ENCODE measurements at places on chromosomes 5 and 9. TPM values are rescaled to one million over a fixed set of nuclear protein-coding genes. Genes with fewer than 3 reads are reported as not detected.
A peak's percentile ranks its signal among the peaks of the same experiment; 100 is the strongest.

DNA sequence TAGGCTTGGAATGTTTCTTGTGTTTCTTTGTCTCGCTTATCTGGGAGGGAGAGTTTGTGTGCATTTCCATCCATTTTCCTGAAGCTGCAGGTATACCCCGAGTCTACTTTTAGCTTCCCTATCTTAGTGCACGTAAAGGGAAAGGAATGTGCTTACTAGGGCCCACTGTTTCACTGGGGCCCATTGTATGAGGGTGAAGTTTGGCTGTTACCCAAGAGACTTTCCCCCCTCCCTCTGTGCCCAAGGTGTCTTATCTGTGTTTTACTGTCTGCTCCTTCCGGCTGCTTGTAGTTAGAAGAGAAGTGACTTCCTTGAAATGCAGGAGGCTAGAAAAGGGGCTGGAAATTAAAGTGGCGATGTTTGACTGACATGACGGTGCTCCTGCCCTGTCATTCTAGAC, 12.1 kb upstream of the BTNL3 start:
- no peaks in the 10 kb centered on the region for H3K36me3 ChIP-seq
- no peak for DNase-seq
- no peak overlapping the region for H3K4me3 ChIP-seq
- H3K27me3 ChIP-seq: no peaks in the 10 kb centered on the region
- H3K27ac ChIP-seq: no peak overlapping the region

- no peak overlapping the region for H3K4me3 ChIP-seq
- peak overlapping the region; percentile 77 for H3K27ac ChIP-seq
- peaks cover 16% of the 10 kb centered on the region for H3K4me1 ChIP-seq
- H3K36me3 ChIP-seq: no peaks in the 10 kb centered on the region
Measured at GRCh38 chr9:124272979-124273378, 15.2 kb downstream of the NEK6 start.

DNA sequence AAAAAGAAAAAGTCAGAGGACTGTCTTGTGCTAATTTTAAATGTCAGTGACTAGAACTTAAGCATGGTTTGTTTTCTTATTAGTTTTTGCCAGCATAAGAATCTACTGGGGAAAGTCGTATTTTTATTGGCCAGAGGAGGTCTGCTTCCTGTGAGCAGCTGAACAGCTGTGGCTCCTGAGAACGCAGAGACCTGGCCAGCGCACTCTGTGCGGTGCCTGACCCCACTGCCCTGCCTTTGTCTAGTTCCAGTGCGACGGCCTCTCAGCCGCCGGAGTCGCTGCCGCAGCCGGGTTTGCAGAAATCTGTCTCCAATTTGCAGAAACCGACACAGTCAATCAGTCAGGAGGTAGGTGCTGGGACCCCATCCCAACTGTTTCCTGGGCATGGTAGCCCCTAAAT, 42.5 kb downstream of the PRRC2B start:
- H3K27me3 ChIP-seq: no peaks in the 10 kb centered on the region
- peak overlapping the region; percentile 60 for H3K27ac ChIP-seq
- DNase-seq: no peak
- H3K4me3 ChIP-seq: peak overlapping the region; percentile 14
- peaks cover 81% of the 10 kb centered on the region for H3K36me3 ChIP-seq
- H3K4me1 ChIP-seq: peaks cover 14% of the 10 kb centered on the region

GRCh38 chr5:116640236-116640635, 65.6 kb upstream of the SEMA6A start:
- no peak overlapping the region for H3K4me3 ChIP-seq
- H3K36me3 ChIP-seq: no peaks in the 10 kb centered on the region
- no peak for DNase-seq

DNA sequence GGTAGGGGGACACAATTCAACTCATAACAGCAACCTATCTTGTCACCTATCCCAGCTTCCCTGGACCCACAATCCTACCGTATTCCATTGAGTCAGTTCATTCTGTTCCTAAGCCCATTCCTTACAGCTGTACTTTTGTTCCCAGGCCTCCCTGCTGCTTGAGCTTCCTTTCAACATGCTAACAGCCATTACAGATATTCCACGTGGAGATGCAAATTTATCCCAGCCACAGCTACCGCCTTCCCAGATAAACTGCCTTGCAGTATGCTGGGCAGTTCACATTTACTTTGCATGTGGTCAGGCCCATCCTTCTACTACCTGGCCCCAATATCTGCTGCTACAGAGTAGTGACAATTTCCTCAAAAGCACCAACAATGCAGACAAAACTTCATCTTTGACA, 23.0 kb downstream of the RIGI start:
- H3K27ac ChIP-seq: no peak overlapping the region
- DNase-seq: no peak
- no peaks in the 10 kb centered on the region for H3K4me1 ChIP-seq

DNA sequence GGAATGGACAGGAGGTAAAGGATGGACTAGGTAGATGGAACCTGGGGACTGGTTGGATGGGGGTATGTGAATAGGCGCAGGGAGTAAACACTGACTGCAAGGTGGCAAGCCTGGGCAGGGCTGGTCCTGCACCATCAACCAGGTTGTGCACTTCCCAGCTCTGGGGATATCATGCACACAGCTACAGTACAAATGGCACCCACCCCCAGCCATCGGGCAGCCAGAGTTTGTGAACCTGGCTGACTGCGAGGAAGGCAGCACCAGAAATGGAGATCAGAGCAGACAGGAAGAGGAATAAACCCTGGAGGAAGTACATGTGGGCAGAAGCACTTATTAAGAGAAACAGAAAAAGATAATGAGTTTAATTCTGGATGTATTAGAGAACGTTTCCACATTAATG, 229.1 kb downstream of the ESM1 start:
- DNase-seq: no peak
- no peaks in the 10 kb centered on the region for H3K27me3 ChIP-seq
- H3K4me3 ChIP-seq: no peak overlapping the region

DNA sequence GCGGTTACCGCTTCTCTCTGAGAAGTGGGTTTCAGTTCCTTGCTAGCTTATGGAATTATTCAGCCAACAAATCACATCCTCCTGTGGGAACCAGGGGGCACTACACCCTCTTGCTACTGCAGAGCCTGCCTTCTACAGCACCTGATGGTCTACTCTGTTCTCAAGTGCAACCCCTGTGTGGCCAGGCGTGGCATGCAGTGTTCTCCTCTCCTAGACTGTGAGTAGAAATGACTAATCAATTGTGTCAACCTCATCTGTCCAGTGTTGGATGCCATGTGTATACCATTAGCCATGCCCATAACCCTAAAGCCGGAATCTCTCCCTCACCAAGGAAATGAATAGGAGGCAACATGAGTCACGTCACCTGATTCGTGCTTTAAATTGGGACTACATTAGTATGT, 117.2 kb upstream of the LIFR start:
- H3K27ac ChIP-seq: no peak overlapping the region
- no peaks in the 10 kb centered on the region for H3K36me3 ChIP-seq
- no peaks in the 10 kb centered on the region for H3K27me3 ChIP-seq
- H3K4me3 ChIP-seq: no peak overlapping the region

DNA sequence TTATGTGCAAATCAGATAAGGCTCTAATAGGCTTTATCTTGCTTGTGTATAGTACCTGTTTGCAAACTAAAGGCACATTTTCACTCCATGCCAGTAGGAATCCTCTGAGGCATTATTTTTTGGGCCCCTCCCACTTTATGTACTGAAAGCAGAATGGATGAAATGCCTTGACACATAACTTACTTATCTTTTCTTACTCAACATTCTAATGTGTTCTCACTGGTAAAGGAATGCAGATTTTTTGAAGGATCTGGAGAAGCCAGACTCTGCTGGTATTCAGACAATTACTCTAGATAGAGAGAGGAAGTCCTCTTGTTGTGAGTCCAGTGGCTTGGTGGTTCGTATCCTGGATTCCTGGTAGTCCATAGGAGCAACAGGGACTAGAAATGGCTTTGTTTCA, 336.7 kb downstream of the CCDC171 start:
- H3K27ac ChIP-seq: no peak overlapping the region
- no peaks in the 10 kb centered on the region for H3K4me1 ChIP-seq
- H3K27me3 ChIP-seq: no peaks in the 10 kb centered on the region
- H3K4me3 ChIP-seq: no peak overlapping the region

DNA sequence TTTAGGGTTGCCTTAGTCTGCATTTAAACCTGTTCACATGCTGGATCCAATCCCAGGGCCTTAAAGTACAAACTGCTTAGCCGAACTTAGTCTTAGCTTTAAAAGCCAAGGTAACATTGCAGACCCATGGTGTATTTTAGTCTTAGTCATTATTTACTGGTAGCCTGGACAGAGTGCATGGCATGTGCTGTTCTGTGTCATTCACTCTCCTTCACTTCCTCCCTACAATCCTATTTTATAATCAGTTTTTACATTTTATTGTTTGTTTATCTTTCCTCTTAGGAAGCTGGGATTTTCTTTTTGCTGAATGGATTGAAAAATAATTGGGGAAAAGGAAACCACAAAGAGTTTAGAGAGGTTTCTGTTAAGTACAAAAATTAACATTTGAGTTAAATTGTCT, 29.4 kb upstream of the TAL2 start:
- H3K4me3 ChIP-seq: no peak overlapping the region
- H3K4me1 ChIP-seq: no peaks in the 10 kb centered on the region
- peaks cover 19% of the 10 kb centered on the region for H3K36me3 ChIP-seq
- no peak overlapping the region for H3K27ac ChIP-seq
- DNase-seq: no peak

- peaks cover 28% of the 10 kb centered on the region for H3K4me1 ChIP-seq
- peak overlapping the region; percentile 90 for H3K4me3 ChIP-seq
- peak overlapping the region; percentile 76 for H3K27ac ChIP-seq
- no peaks in the 10 kb centered on the region for H3K27me3 ChIP-seq
- H3K36me3 ChIP-seq: no peaks in the 10 kb centered on the region
Measured at GRCh38 chr9:121266906-121267650, 884 bp upstream of the GSN start.

- H3K27me3 ChIP-seq: no peaks in the 10 kb centered on the region
- no peak overlapping the region for H3K4me3 ChIP-seq
- no peaks in the 10 kb centered on the region for H3K4me1 ChIP-seq
- H3K27ac ChIP-seq: peak overlapping the region; percentile 27
- no peak for DNase-seq
Measured at GRCh38 chr5:77066823-77067442, 20.2 kb downstream of the ZBED3 start.

- peaks cover 42% of the 10 kb centered on the region for H3K36me3 ChIP-seq
- DNase-seq: no peak
- no peak overlapping the region for H3K27ac ChIP-seq
- H3K4me1 ChIP-seq: no peaks in the 10 kb centered on the region
- H3K27me3 ChIP-seq: no peaks in the 10 kb centered on the region
Measured at GRCh38 chr5:148416416-148416815, 32.7 kb downstream of the FBXO38 start.

- no peaks in the 10 kb centered on the region for H3K4me1 ChIP-seq
- no peak overlapping the region for H3K4me3 ChIP-seq
- H3K27me3 ChIP-seq: no peaks in the 10 kb centered on the region
Measured at GRCh38 chr5:133757396-133757945, 145.1 kb upstream of the FSTL4 start.

- DNase-seq: no peak
- H3K36me3 ChIP-seq: no peaks in the 10 kb centered on the region
- no peak overlapping the region for H3K4me3 ChIP-seq
- H3K27me3 ChIP-seq: no peaks in the 10 kb centered on the region
Measured at GRCh38 chr5:147935032-147935431, 28.7 kb upstream of the C5orf46 start.

- no peak overlapping the region for H3K27ac ChIP-seq
- no peak for DNase-seq
- no peaks in the 10 kb centered on the region for H3K4me1 ChIP-seq
- peaks cover 93% of the 10 kb centered on the region for H3K36me3 ChIP-seq
Measured at GRCh38 chr5:231661-232060, 13.5 kb downstream of the SDHA start.

- no peak for DNase-seq
- H3K27me3 ChIP-seq: no peaks in the 10 kb centered on the region
- peaks cover 24% of the 10 kb centered on the region for H3K4me1 ChIP-seq
Measured at GRCh38 chr5:107544476-107544875, 126.3 kb downstream of the EFNA5 start.

- no peak overlapping the region for H3K4me3 ChIP-seq
- H3K27ac ChIP-seq: no peak overlapping the region
- no peaks in the 10 kb centered on the region for H3K36me3 ChIP-seq
- no peak for DNase-seq
- no peaks in the 10 kb centered on the region for H3K27me3 ChIP-seq
- H3K4me1 ChIP-seq: peaks cover 10% of the 10 kb centered on the region
Measured at GRCh38 chr9:136578626-136578914, 32.7 kb upstream of the NOTCH1 start.

GRCh38 chr5:79243224-79243623, 7.3 kb downstream of the JMY start:
- DNase-seq: no peak
- no peak overlapping the region for H3K27ac ChIP-seq
- H3K4me1 ChIP-seq: peaks cover 5% of the 10 kb centered on the region
- H3K27me3 ChIP-seq: no peaks in the 10 kb centered on the region

DNA sequence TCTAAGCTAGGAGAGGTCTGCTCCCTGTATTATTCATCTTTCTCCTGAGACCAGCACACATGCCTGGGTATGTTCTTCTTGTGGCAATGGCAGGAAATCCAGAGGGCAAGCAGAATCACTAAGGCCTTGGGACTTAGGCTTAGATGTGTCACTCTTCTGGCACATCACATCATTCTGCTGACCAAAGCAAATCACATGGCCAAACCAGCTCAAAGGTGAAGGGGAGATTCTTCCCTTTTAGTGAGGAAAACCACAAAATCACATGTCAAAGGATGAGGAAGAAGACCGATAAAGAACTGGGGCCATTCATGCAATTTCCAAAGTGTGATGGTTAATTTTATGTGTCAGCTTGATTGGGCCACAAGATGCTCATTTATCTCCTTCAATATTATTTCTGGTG, 5.7 kb upstream of the AGGF1 start:
- H3K4me1 ChIP-seq: no peaks in the 10 kb centered on the region
- H3K4me3 ChIP-seq: no peak overlapping the region
- H3K27me3 ChIP-seq: no peaks in the 10 kb centered on the region
- DNase-seq: no peak
- no peaks in the 10 kb centered on the region for H3K36me3 ChIP-seq

- H3K27ac ChIP-seq: no peak overlapping the region
- no peaks in the 10 kb centered on the region for H3K4me1 ChIP-seq
- H3K4me3 ChIP-seq: no peak overlapping the region
- no peaks in the 10 kb centered on the region for H3K36me3 ChIP-seq
Measured at GRCh38 chr9:136587944-136588662, 42.3 kb upstream of the NOTCH1 start.

GRCh38 chr9:86944796-86945727, 2.2 kb downstream of the GAS1 start:
- no peaks in the 10 kb centered on the region for H3K4me1 ChIP-seq
- H3K27ac ChIP-seq: peak overlapping the region; percentile 88

DNA sequence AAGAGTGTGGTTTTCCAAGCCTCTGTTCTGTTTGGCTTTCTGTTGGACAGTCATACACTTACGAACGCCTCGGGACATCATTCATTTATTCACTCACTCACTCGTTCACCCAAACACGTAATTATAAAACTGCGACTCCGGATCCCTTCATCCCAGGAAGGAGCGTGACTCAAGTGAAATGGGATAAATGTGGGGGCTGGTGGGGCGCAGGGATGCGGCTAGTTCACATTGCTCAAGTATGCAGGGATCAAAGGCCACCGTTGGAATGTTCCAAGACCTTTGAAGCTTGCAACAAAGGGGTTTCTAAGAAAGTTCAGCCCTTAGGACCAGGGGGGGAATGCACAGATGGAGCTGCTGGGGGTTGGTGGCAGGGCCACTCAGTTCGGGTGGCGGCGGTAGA, 64.2 kb downstream of the CFAP77 start:
- no peak overlapping the region for H3K4me3 ChIP-seq
- H3K27ac ChIP-seq: no peak overlapping the region
- H3K27me3 ChIP-seq: no peaks in the 10 kb centered on the region
- no peaks in the 10 kb centered on the region for H3K4me1 ChIP-seq
- DNase-seq: no peak

The TTC16 gene
- total RNA-seq: not detected

The OLFM1 gene
- 102 TPM for total RNA-seq

The SLC25A2 gene
- total RNA-seq: not detected

The ACSL6 gene
- 7.6 TPM for total RNA-seq

The PCDHGA6 gene
- 2.0 TPM for total RNA-seq

The GPR150 gene
- total RNA-seq: 9.6 TPM

The ZFP62 gene
- total RNA-seq: 1.8 TPM

The RASGEF1C gene
- not detected for total RNA-seq

The UCK1 gene
- 39.8 TPM for total RNA-seq

Measured in ascending aorta (tissue), 2 donors.